ENCODE measurements at places on chromosomes 12 and 14.

GRCh38 chr14:56881181-56881580 is 70.9 kb upstream of the OTX2 start:
- H3K4me1 ChIP-seq = no peaks in the 10 kb centered on the region
- H3K27me3 ChIP-seq = no peaks in the 10 kb centered on the region
- H3K27ac ChIP-seq = no peak overlapping the region

GRCh38 chr12:93339695-93340094 is 38.0 kb upstream of the NUDT4 start:
- H3K27ac ChIP-seq = no peak overlapping the region
- no peaks in the 10 kb centered on the region for H3K4me1 ChIP-seq
- H3K36me3 ChIP-seq = no peaks in the 10 kb centered on the region
- H3K27me3 ChIP-seq = no peaks in the 10 kb centered on the region
- DNase-seq = no peak
- H3K4me3 ChIP-seq = no peak overlapping the region

- no peaks in the 10 kb centered on the region for H3K4me1 ChIP-seq
- no peak overlapping the region for H3K4me3 ChIP-seq
- DNase-seq = no peak
- H3K27me3 ChIP-seq = no peaks in the 10 kb centered on the region
Measured at GRCh38 chr14:73602994-73603393, 9.3 kb upstream of the ACOT6 start.

DNA sequence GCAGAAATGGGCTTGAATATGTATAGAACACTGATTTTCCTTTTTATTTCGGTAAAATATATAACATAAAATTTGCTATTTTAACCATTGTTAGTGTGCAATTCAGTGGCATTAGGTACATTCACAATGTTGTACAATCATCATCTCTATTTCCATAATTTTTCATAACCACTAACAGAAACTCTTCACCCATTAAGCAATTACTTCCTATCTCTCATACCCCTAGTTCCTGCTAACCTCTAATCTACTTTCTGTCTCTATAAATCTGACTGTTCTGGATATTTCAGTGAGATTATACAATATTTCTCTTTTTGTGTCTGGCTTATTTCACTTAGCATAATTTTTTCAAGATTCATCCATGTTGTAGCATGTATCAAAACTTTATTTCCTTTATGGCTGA is 8.9 kb upstream of the RNF212B start:
- no peak overlapping the region for H3K4me3 ChIP-seq
- no peaks in the 10 kb centered on the region for H3K36me3 ChIP-seq
- H3K4me1 ChIP-seq = no peaks in the 10 kb centered on the region
- H3K27me3 ChIP-seq = no peaks in the 10 kb centered on the region
- no peak for DNase-seq
- no peak overlapping the region for H3K27ac ChIP-seq

GRCh38 chr12:53966085-53966384 is 6.9 kb upstream of the HOXC11 start:
- no peaks in the 10 kb centered on the region for H3K4me1 ChIP-seq
- DNase-seq = no peak
- H3K27me3 ChIP-seq = peaks cover 10% of the 10 kb centered on the region
- H3K36me3 ChIP-seq = no peaks in the 10 kb centered on the region
- no peak overlapping the region for H3K27ac ChIP-seq

DNA sequence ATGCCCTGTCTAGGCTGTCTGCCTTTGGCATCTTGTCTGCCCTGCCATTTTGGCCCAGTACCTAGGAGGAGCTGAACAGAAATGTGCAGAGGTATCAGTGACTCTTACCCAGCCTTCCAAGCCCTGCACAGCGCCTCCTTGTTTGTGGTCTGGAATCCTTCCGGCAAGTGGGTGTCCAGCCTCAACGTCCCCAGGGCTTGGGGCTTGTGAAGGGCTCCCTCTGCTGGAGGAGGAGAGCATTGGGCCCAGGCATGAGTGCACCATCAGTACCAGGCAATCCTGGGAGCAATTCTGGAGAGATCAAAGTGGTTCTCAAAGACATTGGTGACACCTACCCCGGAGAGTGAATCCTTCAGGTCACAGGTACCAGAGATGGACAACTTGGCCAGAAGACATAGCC is 2.4 kb upstream of the TCL1B start:
- no peak for DNase-seq
- H3K4me3 ChIP-seq = no peak overlapping the region
- H3K27ac ChIP-seq = no peak overlapping the region
- no peaks in the 10 kb centered on the region for H3K4me1 ChIP-seq

- no peaks in the 10 kb centered on the region for H3K4me1 ChIP-seq
- H3K4me3 ChIP-seq = no peak overlapping the region
- H3K27ac ChIP-seq = no peak overlapping the region
- H3K27me3 ChIP-seq = no peaks in the 10 kb centered on the region
- no peak for DNase-seq
Measured at GRCh38 chr14:102408724-102409123, 46.0 kb downstream of the TECPR2 start.

DNA sequence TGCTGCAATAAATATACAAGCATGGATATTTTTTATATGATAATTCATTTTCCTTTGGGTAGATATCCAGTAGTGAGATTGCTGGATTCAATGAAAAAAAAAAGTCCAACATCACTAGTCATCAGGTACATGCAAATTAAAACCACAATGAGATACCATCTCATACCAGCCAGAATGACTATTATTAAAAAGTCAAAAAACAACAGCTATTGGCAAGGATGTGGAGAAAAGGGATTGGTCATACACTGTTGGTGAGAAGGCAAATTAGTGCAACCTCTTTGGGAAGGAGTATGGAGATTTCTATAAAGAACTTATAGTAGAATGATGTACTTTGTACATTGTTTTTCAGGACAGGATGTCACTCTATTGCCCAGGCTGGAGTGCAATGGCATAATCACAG is 531.2 kb upstream of the MGAT4C start:
- no peaks in the 10 kb centered on the region for H3K36me3 ChIP-seq
- no peak for DNase-seq
- H3K4me3 ChIP-seq = no peak overlapping the region
- H3K4me1 ChIP-seq = no peaks in the 10 kb centered on the region
- no peaks in the 10 kb centered on the region for H3K27me3 ChIP-seq

Data from vagina (tissue), 2 donors.